ENCODE measurements at places on chromosomes 3 and 15.

DNA sequence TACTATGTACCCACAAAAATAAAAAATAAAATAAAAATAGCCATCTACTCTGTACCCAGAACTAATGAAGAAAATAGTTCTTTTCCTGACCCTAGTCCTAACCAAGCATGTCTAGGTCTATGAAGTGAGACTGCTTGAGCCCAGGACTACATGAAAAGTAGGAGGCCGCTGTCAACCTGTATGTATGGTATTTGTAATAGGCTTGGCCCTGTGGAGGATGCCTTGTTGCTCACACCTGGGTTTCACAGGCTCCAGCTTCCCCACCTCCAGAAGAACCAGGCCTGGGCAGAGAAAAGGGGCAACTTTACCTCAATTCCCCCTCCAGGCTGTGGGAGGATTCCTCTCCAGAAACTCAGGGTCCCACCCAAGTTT is 6.8 kb upstream of the PKM start:
- DNase-seq, result no peak

DNA sequence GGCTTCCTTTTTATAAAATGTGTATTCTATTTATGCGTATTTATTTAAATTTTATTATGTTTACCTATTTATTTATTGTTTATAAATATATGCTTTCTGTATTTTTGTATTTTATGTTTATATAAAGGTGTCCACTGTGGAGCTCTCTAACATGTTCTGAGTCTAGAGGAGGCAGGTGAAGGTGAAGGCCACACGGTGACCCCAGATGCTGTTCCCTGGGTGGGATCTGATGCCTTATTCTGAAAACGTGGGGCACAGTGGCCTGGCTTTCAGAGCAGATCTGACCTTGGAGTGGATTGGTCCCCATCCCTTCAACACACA is 104.7 kb upstream of the SLC7A14 start:
- no peak for DNase-seq

- DNase-seq, result no peak
Observed at GRCh38 chr15:77412972-77413698, 6.8 kb downstream of the PEAK1 start.

DNA sequence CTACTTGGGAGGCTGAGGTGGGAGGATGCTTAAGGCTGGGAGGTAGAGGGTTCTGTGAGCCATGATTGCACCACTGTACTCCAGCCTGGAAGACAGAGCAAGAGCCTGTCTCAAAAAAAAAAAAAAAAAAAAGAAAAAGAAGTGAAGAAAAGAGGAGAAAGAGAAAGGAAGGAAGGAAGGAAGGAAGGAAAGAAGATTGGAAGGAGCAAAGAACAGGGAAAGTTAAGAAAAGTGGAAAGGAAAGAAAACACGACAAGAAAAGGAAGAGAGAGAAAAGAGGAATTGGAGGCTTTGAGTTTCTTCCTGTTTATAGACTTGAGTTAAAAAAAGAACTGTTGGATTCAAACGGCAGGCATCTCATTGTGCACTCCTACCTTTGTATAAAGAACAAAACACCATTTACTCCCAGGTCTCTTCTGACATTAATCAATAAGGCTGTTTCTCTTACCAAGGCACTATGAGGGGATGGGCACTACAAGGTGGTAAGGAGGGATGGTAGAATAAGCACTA is 73.5 kb downstream of the EDEM1 start:
- no peak for DNase-seq

- DNase-seq, result no peak
Observed at GRCh38 chr3:58104151-58104550, 95.9 kb downstream of the FLNB start.

DNA sequence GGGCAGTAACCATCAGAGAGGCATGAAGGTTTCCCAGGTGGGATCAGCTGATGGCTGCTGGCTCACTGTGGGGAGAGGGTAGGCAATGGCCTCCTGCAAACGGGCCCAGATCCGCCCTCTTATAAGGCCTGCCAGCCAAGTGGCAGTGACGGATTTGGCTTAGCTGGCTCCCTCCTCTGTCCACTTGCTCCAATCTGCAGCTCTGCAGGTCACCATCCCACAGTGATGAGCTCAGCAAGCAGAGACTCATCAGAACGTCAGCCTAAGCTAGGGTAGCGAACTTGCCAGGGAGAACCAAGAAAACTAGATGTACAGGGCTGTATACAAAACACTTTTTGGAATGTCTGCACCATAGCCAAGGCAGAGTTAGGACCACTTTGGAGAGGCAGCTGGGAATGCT is 62.8 kb upstream of the DCLK3 start:
- DNase-seq, result no peak

GRCh38 chr3:167983583-167983982 is 112.1 kb downstream of the GOLIM4 start:
- DNase-seq, result no peak

DNA sequence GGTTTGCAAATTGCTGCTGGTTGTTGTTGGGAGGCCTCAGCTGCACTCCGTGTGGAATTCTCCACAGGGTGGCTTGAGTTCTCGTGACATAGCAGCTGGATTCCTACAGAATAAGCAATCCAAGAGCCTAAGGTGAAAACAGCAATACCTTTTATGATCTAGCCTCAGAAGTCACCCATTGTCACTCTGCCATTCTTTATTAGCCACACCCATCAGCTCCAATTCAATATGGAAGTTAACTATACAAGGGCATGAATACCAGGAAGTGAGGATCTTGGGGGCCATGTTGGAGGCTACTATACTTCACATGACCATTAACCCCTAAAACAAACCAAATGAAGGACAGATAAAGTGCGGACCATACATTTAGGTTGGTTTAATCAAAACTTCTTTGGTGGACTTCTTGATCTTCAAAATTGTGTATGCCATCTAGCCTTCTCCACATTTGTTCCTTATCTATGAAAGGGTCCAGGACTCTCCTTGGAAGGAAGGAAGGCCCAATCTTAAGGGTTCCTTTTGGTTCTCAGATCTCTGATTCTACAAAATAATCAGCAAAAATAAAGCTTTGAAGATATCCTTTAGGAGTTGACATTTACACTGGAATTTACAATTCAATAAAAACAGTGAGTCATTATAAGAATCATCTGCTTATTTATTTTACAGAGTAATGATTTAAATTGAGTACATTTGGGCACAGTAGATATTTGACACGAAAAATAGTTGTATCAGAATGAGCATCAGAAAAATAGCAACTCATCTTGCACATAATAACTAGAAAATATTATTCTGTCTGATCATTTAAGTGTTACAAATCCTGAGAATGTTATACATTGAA is 21.5 kb downstream of the CIAO2A start:
- DNase-seq, result no peak

DNA sequence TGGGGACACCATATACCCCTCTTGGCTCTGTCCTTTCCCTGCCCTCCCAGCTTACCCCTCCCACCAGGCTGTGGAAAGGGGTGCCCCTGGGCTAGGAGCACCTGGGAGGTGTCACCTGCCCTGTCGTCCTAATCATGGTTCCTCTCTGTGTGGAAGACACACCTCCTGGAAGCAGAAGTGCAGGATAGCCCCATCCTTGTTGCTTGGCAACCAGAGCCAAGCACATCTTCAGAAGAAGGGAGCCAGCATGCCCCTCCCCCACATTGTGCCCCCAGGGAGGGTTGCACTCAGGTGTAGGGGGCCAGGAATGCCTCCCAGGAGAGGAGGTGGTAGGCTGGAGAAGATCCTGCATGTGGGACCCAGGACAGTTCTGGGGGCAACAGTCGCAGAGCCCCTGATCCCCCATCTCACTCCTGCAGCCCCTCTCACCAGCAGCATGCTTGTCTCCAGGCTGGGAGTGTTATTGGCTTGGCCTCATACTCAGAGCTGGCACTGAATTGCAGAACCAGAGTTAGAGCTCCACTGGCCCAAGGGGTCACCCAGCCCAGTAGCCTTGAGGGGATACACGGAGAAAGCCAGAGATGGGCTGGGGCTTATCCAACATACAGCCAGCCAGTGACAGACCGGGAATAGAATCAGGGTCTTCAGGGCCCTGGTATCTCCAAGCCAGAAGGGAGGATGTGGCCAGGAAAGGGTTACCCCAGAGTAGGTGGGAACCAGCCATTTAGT is 8.4 kb downstream of the RAB6B start:
- no peak for DNase-seq

GRCh38 chr15:77543159-77543882 is 89.4 kb downstream of the LINGO1 start:
- peak; percentile 58 for DNase-seq

DNA sequence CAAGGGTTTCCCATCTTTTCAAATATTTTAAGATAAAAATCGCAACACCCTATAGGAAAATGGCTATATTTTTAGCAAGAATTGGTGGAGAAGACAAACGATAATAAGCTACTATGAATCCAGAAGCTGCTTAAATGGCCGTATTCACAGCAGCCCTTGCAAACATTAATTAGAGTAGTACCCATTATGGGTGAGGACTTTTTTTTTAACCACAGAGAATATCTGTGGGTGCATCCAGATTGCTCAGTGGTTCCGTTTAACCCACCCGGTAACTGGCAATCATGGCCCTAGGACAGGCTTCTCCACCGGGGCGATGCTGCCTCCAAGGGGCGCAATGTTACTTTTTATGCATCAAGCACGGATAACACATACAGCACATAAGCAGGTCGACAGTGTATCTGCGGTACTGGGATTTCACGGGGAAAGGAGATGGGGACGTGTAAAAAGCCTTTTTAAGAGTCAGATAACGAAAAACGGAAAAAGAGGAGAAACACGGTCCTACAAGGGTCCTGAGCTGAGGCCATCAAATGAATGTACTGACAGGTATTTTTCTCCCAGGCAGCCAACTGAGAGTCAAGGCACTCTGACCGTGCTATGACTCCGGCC is 968 bp upstream of the TMEM266 start:
- DNase-seq, result no peak

- DNase-seq, result no peak
Observed at GRCh38 chr3:131328721-131329120, 52.9 kb upstream of the NUDT16 start.

- no peak for DNase-seq
Observed at GRCh38 chr15:41971089-41971894, 1.1 kb downstream of the EHD4 start.

DNA sequence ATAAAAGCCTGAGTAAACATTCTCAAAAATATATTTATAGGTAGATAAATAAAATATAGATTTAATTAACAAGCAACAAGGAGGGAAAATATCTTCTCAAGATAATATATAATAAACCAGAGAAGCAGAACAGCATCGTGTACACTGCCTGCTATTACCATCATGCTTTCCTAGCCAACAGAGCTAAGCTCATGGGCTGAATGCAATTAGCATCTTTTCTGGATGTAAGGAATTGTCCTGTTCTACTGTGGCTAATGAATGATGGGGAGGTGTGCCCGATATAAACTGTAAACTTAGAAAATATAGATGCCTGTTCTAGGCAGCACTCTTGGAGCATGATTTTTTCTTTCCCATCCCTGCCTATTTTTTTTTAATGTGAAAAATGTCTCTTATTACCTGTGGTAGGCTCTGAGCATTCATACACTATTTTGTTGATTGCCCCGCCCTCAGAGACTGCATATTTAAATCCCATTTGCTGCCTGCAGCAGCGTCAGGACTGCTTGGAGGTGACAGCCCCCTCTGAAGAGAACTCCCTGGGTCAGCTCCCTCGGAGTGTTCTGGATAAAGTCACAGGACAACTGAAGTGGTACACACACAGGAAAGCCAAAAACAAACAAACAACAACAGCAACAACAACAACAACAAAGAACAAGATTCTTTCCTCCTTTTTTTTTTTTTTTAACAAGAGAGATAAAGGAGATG is 312.3 kb downstream of the SATB1 start:
- DNase-seq, result no peak

- peak; percentile 67 for DNase-seq
Observed at GRCh38 chr3:134374105-134374790, at the start of gene AMOTL2. AMOTL2 (minus strand) TSS chr3:134374447; CDS start chr3:134371433, 3,014 bp downstream.

- no peak for DNase-seq
Observed at GRCh38 chr3:129348734-129349133, 70.1 kb downstream of the HMCES start.

DNA sequence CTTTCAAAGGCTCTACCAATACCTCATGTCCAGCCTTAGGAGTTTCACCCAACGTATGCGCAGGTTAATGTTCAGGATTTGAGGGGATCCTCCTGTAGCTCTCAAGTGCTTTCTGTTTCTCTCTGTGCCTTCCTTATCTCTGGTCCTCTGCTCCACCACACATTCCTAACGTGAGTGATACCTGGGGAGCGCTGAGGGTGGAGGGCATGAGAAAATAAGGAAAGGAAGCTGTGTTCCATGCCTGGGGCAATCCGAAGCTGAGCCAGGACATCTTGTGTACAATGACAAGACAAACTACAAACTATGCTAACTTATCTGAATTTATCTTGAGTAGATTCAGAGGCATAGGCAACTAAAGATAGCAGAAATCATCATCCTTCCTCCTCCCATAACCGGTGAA is 136.4 kb downstream of the SST start:
- no peak for DNase-seq

DNA sequence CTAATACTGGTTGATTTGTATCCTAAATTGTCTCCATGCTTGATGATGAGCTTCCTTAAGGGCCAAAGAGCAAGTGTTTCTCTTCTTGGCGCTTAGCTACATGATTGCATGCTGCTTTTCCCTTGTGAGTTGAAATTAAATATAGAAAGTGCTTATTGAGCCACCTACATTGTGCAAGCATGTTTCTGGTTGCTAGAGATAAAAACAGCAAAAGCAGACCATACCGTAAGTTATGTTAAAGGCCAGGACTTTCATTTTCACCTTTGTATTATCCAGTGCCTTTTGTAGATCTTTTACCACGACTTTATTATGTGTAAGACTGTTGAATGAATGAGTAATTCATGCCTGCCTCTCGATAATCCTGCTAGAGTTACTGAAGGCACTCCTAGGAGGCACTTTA is 41.9 kb upstream of the CCNB2 start:
- no peak for DNase-seq

GRCh38 chr15:98528046-98528725 is 120.2 kb upstream of the IGF1R start:
- DNase-seq, result no peak

- DNase-seq, result no peak
Observed at GRCh38 chr3:9791790-9792404, 376 bp downstream of the TADA3 start.

- DNase-seq, result no peak
Observed at GRCh38 chr15:75620058-75620820, 5.3 kb downstream of the SNUPN start.

GRCh38 chr3:59499000-59499399 is 449.2 kb upstream of the CFAP20DC start:
- DNase-seq, result no peak

DNA sequence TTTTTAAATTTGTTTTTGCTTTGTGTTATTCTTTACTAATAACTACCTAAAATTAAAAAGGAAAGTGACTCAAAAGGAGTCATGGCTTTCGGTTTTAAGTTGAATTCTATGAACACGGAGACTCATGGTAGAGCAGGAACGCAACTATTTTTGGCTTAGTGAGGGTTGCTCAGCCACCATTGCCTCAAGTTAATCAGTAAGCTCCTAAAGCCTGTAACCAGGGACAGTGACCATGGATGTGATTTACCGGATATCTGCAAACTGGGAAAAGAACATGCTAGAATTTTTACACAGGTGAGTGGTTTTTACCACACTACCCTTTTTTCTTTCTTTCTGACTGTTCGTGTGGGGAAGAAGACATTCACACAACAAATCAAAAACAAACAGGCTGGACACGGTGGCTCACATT is 11.8 kb downstream of the SLC12A8 start:
- no peak for DNase-seq

Measured in Panc1 (cell line).